ENCODE measurements at places on chromosomes 4 and X.

DNA sequence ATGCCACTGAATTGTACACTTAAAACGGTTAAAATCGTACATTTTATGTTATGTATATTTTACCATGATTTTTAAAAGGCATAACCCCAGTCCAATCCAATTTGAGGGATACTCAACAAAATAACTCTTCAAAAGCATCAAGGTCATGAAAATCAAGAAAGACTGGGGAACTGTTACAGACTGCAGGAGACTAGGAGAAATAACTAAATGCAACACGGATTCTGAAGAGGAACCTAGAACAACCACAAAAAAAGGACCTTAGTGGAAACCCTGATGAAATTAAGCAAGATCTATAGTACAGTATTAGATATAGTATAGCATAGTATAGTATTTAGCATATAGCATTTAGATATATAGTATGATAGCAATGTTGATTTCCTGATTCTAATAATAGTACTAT lies 26.8 kb downstream of the SH3KBP1 start:
- DNase-seq = no peak

DNA sequence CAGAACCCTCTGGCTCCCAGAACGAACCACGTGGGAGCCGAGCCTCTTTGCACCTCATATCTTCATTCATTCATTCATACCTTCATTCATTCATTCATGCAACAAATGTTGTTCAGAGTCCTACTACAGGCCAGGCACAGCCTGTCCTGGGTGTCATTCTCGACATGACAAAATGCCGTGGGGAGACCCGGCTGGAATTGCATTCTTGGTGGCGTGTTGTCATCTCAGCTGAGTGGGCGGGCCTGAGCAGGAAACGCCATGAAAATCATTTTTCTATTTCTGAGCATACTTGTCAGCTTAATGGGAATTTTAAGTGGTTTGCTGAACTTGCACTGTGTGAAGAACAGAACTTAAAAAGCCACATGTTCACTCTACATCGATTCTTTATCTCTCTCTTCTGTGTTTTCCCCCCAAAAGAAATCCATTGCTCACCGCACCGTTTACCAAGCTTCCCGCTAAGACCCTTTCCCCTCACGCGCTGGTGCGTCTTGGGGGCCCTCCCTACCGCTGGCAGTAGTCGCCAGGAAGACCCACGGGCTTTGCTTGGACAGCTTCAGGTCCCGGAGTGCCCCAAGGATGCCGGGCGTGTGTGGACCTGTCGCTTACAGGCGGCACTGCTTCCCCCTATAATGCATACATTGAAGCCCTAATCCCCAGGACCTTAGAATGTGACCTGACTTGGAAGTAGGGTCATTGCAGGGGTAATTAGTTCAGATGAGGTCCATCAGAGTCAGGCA lies 41.6 kb upstream of the HMX1 start:
- no peak for DNase-seq

DNA sequence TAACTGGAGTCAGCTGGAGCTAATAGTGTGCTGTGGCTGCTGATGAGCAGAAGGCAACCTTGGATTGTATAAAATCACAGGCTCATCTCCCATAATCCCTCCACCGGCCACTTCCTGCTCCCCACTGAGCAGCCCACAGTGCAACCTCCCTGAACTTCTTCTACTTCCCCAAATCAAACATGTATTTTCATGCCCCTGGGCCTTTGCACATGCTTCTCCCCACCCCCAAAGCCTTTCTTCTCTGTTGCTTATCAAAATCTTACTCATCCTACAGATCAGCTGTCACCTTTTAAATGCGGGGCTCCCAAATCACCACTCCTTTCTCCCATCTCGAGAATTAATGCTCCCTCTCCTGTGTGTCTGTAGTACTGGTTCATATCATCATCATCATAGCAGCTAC lies 35.8 kb downstream of the RHOH start:
- DNase-seq = no peak

DNA sequence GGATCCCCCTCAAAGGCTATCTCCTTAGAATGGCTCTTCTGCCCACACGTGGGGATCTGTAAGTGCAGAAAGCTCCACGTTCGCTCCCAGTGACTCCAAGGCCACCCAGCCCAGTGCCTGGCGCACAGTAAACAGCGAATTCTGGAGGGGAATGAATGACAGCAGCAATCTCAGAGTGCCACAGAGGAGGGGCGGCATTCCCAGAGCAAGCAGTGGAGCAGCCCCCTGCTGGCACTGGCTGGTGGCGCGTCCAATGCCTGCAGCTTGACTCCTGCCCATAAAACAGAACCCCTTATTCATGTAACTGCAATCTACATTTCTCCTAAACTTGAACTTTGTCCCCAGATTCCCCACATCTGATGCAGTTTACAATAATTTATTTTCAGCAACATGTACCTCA lies 6.9 kb upstream of the HELT start:
- DNase-seq = peak; percentile 52

DNA sequence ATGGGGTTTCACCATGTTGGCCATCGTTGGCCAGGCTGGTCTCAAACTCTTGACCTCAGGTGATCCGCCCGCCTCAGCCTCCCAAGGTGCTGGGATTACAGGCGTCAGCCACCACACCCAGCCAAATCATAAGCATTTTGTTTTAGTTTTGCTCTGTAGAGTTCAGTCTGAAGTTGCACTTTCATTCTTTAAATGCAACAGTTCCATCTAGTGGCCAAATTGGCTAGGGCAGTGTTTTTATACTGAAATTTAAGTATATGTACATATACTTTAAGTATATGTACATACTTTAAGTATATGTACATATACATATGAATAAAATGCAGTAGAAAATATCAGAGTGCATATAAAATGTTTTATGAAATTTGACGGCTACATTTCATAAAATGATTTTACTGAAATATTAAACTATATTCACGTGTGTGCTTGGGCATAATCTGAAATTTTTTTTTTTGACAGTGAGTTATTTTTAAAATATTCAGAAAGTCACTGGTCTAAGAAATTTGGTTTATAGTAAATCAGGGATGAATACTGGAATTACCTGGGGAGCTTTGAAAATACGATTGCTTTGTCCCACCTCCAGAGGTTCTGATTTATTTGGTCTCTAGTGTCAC lies 145.5 kb downstream of the NWD2 start:
- peak; percentile 71 for DNase-seq

GRCh38 chr4:90171491-90171890 lies 44.3 kb downstream of the CCSER1 start:
- DNase-seq = no peak

DNA sequence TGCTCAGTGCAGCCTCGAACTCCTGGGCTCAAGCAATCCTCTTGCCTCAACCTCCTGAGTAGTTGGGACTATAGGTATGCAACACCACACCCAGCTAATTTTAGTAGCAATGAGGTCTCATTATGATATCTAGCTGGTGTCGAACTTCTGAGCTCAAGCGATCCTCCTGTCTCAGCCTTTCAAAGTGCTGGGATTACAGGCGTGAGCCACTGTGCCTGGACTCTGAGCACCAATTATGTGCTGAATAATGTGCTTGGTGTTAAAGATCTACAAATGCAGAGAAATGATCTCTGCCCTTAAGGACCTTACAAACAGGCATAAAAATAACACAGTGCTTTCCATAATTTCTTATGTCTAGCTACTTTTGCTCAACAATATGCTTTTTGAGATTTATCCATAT lies 129.0 kb upstream of the CBR4 start:
- no peak for DNase-seq

- DNase-seq = no peak
Observed at GRCh38 chr4:8590546-8590880, 2.1 kb upstream of the CPZ start.

GRCh38 chr4:72084587-72085011 lies 52.8 kb downstream of the NPFFR2 start:
- DNase-seq = peak; percentile 34

GRCh38 chr4:24853142-24853541 lies 57.8 kb downstream of the SOD3 start:
- no peak for DNase-seq

DNA sequence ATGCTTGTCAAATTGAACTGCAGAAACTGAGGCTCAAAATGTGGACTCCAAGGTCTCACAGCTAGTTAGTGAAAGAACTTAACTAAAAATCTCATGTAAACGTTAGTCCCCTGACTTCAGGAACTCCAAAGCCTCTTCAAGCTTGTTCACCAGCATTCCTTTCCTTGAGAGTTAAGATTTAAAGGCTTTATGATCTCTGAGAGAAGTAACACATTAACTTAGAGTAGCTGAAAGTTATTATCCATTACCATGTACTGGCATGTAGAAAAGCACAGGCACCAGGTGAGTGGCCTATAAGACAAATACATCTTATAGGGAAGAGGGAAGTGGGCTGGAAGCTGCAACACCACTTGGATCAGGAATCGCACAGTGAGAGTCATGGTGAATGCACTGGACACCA lies 15.3 kb downstream of the PARM1 start:
- no peak for DNase-seq

DNA sequence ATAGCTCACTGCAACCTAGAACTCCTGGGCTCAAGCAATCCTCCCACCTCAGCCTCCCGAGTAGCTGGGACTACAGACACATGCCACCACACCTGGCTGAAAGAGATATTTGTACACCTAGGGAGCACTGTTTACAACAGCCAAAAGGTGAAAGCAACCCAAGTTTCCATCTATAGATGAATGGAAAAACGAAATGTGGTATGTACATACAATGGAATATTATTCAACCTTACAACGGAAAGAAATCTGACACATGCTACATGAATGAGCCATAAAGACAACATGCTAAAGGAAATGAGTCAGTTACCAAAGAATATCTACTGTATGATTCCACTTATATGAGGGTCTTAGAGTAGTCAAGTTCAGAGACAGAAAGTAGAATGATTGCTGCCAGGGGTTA lies 52.2 kb downstream of the ABCG2 start:
- DNase-seq = no peak

DNA sequence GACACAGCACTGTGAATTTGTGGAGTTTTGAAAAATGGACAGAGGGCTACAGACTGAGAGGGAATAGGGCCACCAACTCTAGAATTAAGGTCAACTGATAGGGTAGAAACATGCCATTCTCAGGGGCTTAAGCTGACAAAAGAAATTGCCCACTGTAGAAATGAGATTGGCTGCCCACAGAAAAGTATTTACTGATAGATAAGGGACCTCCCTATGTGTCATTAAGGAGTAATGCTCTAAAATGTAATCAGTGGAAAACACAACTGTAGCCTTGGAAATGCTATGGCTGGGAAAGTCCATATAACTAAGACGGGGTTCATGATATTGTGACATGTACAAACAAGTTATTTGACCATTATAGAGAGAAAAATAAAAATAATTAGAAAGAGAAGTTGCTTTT lies 4.6 kb downstream of the RTL9 start:
- no peak for DNase-seq

- DNase-seq = no peak
Observed at GRCh38 chr4:128440923-128441322, 153.3 kb upstream of the PGRMC2 start.

DNA sequence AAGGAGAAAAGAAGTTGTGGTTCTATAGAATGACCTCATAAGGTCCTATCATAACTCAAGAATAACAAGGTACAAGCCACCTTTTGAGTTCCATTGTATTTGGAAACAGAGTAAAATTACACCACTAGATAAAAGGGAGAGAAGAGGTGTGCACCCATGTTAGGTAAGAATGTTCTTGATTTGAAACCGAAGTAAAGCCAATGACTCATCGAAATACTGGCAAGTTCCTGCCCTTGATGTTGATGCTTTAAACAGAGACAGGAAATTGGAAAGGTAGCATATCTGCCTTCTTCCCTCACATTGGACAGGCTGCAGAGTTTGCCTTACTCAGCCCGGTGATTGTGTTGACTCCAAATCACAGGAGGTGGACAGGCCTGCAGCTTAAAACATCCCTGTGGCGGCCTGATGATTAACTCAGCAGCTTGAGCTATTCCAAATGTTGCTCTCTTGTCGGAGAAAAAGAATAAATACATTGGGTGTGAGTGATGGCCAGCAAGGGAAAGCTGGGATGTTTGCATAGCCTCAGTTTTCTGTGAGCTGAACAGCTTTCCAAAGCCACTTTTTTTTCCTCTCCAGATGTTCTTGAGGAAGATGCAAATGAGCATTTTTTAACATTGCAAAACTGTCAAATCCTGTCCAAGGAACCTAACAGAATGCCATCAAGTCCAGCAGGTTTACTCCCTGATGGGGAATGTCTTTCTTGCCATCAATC lies 321.1 kb downstream of the NKX6-1 start:
- DNase-seq = no peak

DNA sequence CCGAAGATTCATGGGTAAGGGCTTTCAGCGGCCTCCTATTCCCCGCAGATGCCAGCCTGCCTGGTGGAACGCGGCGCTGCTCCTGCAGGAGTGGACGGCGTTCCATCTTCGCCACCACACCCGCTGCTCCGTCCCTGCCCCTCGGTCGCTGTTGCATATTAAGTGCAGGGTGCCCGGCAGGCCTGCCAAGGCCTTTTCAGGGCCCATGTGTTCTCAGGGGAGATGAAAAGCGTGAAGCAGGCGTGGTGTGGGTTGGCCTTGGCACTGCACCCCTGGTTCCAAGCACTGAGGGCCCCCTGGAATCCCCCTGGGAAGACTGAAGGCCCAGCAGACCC lies 52.0 kb downstream of the SORCS2 start:
- DNase-seq = no peak

DNA sequence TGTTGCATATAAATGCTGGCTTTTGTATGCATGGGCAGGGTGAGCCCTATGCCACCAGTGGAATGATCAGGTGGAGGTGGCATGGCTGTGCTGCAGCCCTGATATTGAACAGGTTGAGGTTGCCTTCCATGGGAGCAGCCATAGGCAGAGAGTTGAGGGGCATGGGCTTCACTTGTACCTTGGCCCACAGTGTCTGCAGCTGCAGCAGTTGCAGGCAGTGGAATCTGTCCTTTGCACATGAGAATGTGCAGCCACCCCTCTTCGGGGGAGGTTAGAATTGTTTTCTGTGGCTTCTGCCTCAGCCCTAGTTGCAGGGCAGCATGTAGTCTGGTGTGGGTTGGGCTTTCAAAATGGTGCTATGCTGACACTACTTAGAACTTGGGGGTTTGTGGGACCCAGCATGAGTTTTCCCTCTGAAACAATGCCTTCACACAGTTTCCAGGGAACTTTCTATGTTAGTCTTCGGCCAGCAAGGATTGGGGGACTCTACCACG lies 25.4 kb upstream of the VSIG1 start:
- no peak for DNase-seq

GRCh38 chr4:26819478-26820095 lies 41.1 kb upstream of the STIM2 start:
- DNase-seq = peak; percentile 53

DNA sequence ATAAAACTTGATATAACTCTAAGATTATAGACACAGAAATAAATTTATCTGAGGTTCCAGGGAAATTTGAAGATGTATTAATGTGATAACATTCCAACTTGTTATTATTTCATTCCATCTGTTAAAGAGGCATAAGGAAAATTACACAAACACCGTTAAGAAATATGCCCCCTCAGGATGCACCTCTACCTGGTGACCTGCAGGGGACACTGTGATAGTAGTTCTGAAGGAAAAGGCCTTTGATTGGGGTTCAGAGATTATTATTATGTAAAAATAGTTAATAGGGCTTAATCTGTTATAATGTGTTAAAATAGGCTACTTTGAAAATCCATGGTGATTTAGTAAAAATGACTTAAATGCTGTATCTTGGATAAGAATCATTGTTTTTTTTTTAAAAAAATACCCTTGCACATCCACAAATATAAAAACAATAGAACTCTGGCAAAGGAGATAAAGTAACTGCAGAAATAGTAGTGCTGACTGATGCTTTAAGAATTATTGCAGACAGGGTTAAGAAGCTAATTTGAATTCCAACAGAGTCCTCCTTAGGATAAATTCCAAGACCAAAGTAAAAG lies 6.1 kb upstream of the ABRAXAS1 start:
- DNase-seq = peak; percentile 36

Data from mesendoderm (in vitro differentiated cells).